ENCODE measurements at places on chromosomes 6 and 20.

DNA sequence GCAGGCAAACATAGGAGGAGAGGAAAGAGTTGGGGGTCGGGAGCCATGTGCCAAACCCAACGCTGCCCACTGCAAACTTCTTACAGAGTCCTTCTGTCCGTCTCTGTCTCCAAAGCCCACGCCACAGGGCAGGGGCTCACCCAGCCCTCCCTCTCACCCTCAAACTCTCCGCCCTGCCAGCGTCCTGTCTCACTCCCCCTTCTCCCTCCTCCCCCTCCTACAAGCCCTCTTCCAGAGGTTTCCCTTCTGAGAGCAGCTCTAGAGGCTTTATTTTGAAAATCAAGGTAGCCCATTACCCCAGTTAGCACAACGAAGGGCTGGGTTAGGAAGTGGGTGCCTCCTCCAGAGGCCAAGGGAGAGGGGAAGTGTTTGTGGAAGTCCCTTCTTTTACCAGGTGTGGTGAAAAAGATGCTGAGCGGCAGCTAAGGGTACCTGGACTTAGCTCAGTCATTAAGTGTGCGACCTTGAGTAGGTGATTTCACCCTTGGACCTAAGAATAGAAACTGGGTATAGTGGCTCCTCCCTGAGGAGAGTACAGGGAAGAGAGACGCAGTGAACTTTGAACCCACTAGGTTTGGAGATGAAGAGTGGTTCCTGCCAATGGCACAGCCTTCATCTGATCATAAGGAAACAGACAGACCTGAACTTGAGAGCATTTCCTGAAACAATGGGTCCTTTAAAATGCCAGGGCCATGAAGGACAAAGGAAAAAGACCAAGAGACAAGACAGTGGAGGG, 123.8 kb downstream of the BANF2 start:
- no peak for DNase-seq

DNA sequence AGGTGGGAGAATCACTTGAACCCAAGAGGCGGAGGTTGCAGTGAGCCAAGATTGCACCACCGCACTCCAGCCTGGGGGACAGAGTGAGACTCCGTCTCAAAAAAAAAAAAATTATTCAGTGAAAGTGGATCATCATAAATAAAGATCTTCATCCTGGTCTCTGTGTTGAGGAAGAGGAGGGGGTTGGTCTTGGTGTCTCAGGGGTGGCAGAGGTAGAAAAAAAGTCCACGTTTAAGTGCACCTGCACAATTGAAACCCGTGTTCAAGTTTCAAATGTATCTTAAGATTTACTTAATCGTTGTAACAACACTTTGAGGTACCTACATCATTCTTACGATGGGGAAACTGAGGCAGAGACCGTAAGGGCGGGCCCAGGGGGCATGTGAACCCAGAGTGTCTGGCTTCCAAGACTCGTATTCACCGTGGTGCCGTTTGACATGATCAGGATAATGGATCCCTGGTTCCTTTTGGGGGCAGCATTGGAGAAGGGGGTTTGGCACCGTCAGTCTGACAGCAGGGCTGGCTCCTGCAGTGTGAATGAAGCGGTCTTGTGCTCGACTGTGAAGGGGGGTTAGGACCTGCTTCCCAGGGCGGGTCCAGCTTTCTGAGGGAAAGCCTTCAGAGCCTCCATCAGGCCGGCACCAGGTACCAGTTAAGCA, 32.9 kb upstream of the ID1 start:
- DNase-seq = no peak

DNA sequence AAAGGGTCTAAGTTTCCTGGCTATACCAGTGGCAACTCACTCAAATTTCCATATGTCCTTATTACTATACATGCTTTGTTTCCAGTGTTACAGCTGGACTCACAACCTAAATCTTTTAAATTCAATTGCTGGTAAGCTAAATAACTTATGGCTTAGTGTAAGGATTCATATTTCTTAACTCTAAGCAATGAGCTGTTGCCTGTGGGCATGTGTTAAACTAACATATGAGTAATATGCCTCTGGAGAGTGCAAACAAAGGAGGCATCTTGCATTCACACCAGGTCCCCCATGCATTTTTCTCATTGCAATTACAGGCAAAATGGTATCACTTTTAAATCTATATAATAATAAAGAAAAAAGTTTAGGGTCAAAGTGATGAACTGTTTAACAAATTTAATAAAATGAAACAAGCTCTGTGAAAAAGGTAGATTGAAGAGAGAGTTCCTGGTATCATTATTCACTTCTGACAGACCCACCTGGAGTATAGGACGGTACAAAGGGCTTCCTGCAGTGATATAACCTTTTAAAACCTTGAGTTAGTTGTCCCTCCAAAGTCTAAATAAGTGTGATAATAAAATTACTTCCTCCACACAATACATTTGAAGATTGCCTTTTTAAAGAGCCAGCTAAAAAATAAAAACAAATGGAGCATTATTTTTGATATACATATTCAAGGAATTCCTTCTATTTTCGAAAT, 57.6 kb upstream of the HMGCLL1 start:
- DNase-seq = no peak

DNA sequence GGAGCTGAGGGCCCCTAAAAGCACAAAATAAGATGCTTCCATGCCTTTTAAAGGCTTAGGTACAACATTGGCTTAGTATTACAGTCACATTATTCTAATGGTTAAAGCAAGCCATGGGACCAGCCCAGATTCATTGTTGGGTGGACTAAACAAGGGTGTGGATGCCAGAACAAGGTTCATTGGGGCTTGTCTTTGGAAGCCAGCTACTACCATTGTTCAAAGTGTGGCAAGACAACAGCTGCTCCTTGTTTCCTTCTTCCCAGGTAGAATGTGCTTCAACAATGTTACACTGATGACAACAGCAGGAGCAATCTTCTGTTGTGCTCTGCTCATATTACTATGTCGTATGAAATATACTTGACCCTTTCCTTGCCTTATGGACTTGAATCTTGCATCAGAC, 261.5 kb downstream of the TBC1D7 start:
- DNase-seq = no peak
